Cardiac septum (tissue), 1 donor: ENCODE measurements at places on chromosomes 12 and 14. TPM values are rescaled to one million over a fixed set of nuclear protein-coding genes. Genes with fewer than 3 reads are reported as not detected.
A peak's percentile ranks its signal among the peaks of the same experiment; 100 is the strongest.

GRCh38 chr14:53519137-53519536 is 366.0 kb upstream of the DDHD1 start:
- no peak for DNase-seq

GRCh38 chr12:124683152-124684124 is 116.0 kb upstream of the NCOR2 start:
- DNase-seq, result no peak

- no peak for DNase-seq
Observed at GRCh38 chr14:58849601-58850000, 211.8 kb downstream of the DACT1 start.

SUSD6 gene
- total RNA-seq, result 26.9 TPM

NEUROD4 gene
- not detected for total RNA-seq

DNA sequence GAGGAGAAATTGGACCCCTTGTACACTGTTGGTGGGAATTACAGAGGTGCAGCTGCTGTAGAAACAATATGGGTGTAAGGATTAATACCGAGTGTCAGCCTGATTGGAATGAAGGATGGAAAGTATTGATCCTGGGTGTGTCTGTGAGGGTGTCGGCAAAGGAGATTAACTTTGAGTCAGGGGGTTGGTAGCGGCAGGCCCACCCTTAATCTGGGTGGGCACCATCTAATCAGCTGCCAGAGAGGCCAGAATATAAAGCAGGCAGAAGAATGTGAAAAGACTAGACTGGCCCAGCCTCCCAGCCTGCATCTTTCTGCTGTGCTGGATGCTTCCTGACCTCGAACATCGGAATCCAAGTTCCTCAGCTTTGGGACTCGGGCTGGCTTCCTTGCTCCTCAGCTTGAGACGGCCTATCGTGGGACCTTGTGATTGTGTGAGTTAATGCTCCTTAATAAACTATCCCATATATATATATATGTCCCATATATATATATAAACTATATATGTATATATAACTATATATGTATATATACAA is 38.4 kb upstream of the PPP2R5C start:
- no peak for DNase-seq

DNA sequence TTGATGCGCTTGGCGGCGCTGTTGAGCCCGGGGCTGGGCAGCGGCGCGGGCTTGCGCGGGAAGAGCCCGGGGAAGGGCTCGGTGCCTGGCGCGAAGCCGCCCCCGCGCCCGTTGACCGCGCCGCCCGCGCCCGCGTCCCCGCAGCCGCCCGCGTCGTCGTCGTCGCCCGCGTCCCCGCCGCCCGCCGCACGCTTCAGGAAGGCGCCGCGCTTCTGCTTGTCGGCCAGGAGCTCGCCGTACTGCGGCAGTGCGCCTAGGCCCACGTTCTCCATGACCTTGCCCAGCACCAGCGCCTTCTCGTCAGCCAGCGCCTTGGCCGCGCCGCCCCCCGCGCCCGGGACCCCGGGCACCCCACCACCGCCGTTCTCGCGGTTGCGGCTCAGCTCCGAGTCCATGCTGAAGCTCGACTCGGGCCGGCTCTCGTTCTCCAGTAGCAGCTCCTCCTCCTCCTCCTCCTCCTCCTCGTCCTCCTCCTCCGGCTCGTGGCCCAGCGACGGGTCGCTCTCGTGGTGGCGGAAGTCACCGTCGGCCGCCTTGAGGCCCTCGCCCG is 97.2 kb downstream of the BCL11B start:
- DNase-seq, result no peak

- DNase-seq, result no peak
Observed at GRCh38 chr12:121990692-121991603, 30.7 kb upstream of the BCL7A start.

DNA sequence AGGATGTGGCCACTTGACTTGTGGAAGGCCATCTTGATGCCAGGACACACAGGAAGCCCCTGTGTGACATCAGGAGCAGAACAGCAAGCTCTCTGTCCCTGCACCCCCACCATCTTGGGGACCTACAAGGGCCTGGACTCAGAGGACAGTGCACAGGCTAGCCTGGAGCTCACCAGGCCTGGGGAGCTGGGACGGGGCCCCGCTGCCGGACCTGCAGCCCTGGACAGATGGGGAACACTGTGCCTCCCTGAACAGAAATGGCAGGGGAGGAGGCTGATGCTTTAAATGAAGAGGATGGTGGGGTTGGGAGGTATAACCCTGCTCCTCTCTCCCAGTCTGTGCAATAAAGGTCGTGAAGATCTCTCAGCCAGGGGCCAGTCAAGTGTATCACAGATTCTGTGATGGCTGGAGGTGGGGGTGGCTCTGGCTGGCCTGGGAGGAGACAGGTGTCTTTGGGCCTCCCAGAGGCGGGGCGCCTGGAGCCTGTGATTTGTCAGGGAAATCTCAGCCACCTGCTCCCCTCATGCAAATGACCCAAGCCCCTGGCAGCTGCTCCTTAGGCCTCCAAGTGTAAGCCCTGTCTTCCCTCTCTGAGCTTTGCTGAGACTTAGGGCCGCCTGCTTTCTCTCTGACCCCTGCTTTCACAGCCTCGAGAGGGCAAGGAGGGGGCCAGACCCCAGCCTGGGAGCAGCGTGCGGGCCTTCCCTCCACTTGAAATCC is 1.1 kb upstream of the GNB3 start:
- DNase-seq, result no peak

- no peak for DNase-seq
Observed at GRCh38 chr14:68513838-68514607, 278.8 kb downstream of the ZFP36L1 start.

DNA sequence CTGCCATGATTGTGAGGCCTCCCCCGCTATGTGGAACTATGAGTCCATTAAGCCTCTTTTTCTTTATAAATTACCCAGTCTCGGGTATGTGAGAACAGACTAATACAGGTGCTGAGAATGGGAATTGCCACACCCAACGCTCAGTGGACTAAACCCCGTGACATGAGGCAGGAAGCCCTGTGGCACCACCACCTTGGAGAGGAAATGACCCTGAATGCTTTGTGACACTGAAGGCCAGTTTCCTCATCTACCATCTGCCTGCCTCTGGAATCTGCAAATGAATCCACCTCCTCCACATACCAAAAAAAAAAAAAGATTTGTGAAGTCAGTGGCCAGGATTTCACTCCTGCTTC is 41.6 kb downstream of the NT5DC3 start:
- peak; percentile 82 for DNase-seq

GRCh38 chr14:52917735-52918134 is 33.1 kb downstream of the FERMT2 start:
- no peak for DNase-seq

LRP1-AS gene
- total RNA-seq, result not detected
